Suprapubic skin (tissue), 4 donors: ENCODE measurements at places on chromosomes 6 and 20.
A peak's percentile ranks its signal among the peaks of the same experiment; 100 is the strongest.

DNA sequence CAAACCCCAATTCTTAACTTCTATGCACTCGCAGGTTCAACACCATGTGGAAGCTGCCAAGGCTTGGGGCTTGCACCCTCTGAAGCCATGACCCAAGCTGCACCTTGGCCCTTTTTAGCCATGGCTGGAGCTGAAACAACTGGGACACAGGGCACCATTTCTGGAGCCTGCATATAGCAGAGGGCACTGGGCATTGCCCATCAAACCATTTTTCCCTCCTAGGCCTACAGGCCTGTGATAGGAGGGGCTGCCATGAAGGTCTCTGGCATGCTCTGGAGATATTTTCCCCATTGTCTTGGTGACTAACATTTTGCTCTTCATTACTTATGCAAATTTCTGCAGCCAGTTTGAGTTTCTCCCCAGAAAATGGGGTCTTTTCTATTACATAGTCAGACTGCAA lies 484.7 kb downstream of the EPHA7 start:
- no peak for DNase-seq

- no peak for DNase-seq
Observed at GRCh38 chr6:338815-339262, 46.6 kb downstream of the DUSP22 start.

GRCh38 chr20:63942250-63942951 lies 13.8 kb downstream of the UCKL1 start:
- no peak for DNase-seq

- no peak for DNase-seq
Observed at GRCh38 chr6:14317387-14317970, 199.9 kb downstream of the CD83 start.

DNA sequence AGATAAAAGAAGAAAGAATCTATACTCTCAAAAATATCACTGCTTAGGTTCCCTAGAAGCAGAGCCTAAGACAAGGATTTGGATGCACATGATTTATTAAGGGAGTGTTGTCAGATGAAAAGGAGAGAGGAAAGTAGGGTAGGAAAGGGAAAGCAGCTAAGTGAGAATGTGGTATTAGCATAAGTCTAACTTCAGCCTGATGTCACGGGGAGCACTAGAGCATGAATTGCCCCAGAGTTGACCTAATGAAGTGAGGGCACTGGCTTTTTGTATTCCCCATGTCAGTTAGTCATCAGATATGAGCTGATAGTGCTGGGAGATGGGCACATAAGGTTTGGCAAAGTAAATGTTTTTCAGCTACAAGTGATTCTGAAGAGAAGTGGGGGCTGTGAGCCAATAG lies 129.0 kb upstream of the THEMIS start:
- DNase-seq, result no peak

DNA sequence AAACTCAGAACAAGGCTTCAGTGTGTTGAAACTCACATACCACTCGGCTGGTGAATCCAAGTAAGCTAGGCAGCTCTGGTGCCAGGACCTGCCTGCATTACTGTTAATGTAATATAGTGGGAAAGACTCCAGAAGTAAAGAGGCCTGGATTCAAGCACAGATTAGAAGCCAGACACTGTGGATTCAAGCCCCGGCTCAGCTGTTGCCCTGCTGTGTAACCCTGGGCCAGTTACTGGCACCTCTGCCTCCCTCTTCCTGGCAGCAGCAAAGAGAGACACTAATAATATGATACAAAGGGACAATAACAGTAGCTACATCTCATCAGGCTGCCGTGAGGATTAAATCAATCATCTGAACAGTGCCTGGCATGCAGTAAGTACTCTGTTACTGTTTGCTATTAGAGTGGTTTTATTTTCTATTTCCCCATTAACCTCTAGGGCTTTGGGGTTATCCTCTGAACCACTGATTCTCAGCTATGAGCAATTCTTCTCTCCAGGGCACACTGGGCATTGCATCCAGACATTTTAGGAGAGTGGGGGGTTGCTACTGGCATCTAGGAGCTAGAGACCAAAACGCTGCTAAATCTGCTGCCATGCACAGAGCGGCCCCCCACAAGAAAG lies 92.9 kb downstream of the ZMYND8 start:
- DNase-seq, result no peak

- DNase-seq, result peak; percentile 77
Observed at GRCh38 chr20:24769878-24770627, 179.0 kb upstream of the CST7 start.

DNA sequence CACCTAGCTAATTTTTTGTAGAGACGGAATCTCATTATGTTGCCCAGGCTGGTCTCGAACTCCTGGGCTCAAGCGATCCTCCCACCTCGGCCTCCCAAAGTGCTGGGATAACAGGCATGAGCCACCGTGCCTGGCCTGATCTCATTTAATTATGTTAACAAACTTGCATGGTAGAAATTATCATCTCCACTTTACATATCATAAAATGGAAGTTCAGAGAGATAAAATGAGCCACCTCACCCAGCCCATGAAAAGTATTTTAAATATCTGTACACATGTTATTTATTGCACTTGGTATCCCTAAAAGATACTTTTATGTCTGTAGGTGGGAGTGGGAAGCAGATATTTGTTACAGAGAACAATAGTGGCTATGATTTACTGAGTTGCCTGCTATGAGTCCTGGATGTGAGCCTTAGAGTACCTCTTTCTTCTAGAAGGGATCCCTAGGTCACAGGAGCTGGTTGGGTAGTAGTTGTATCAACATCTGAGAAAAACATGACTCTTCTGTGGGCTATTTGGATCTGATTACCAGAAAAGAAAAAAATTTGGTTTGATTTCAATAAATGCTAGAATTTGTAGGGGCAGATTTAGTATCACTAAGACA lies 52.4 kb upstream of the EIF2S2 start:
- DNase-seq, result no peak

- peak; percentile 94 for DNase-seq
Observed at GRCh38 chr6:44172731-44173500, 14.3 kb downstream of the CAPN11 start.

DNA sequence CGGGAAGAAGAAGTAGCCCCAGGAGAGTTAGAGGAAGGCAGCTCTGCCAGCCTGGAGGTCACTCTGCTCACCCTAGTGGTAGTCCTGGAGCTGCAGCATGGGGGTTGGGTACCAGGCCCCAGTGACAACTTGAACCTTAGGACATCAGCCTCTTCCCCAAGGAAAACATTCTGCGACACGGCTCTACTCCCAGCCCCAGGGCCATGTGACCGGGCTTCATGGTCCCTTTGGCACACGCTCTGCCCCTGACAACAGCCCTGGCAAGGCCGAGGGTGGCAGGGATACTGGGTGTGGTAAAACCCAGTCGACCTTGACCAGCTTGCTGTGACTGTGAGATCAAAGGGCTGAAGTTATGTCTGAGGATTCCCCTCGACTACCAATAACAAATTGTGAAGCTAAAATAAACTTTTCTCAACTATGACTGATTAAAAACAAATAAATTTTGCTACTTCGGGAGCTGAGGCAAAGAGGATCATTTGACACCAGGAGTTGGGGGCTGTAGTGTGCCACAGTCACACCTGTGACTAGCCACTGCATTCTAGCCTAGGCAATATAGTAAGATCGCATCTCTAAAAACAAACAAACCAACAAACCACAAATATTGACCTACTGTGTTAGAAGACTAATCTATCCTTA lies 24.4 kb upstream of the ARID1B start:
- no peak for DNase-seq

DNA sequence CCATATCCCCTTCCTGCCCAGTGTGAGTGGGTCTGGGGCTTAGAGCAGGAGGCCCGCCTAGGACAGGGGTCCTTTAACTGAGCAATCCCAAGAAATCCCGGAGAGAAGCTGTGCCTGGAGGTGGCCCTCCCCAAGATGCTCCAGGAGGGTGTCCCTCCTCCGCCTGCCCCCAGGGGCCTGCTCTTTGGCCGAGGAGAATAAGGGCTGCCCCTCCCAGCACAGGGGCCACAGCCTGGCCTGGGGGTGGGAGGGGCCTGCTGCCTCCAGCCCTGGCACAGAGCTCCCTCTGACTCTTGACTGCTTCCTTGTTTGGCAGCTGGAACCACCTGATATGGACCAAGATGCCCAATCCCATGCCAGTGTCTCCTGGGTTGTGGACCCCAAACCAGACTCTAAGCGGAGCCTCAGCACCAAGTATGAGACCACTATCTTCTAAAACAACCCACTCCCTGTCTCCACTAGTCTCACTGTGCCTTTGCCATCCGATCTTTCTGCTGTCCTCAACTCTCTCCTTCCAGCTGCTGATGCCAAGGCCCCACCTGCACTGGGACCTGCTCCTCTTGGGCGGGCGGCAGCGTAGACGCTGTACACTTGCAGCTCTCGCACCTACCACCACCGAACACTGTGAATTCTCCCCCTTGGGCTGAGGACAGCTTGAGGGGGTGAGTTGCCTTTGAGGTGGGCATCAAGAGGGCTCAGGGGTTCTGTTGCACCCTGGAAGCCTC lies 54.3 kb downstream of the TCP11 start:
- no peak for DNase-seq

- no peak for DNase-seq
Observed at GRCh38 chr20:22055981-22056380, 350.5 kb downstream of the PAX1 start.

DNA sequence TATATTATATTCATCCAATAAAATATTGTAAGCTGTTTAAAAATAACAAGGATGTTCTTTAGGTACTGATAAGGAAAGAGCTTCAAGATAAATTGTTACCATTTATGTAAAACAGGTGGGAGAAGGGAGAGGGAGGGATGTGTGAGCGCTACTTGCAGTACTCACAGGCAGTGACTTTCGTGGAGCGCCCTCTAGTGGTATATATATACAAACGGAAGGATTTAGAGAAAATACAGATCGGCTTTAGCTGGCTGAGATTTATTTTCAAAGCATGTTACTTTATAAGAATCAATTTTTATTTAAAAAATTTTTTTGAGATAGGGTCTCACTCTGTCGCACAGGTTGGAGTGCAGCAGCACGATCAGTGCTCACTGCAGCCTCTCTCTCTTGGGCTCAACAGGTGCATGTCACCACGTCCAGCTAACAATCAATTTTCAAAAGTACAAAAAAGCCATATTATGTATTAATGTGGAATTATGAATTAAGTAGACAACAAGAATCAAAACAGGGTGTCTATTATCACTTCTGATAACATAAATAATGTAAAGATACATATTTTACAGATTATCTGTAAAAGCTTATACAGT lies 3.3 kb upstream of the MOG start:
- DNase-seq, result no peak

DNA sequence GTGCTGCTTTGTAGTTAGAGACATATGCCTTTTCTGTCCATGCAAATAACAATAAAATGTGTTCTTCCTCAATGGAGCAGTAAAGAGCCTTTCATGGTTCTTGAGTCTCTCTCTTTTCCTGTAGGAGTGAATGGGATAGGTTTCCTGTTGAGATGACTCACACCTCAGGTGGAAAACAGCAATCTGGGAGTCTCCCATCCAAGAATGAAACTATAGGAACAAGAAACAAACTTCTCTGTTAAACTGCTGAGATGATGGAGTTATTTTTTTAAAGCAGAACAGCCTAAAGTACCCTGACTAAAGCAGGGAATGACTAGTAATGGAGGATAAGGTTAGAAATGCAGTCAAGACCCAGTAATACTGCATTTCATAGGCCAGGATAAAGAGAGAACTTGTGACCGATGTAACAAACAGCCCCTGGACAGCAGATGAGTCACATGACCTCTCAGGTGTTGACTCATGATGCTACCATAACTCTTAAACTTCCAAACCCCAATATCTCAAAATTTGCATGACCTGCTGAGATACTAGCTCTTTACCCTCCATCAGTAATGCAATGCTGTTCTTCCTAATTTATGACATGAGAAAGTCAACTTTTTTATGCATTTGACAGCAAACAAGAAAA lies 548.9 kb downstream of the CBLN4 start:
- no peak for DNase-seq

DNA sequence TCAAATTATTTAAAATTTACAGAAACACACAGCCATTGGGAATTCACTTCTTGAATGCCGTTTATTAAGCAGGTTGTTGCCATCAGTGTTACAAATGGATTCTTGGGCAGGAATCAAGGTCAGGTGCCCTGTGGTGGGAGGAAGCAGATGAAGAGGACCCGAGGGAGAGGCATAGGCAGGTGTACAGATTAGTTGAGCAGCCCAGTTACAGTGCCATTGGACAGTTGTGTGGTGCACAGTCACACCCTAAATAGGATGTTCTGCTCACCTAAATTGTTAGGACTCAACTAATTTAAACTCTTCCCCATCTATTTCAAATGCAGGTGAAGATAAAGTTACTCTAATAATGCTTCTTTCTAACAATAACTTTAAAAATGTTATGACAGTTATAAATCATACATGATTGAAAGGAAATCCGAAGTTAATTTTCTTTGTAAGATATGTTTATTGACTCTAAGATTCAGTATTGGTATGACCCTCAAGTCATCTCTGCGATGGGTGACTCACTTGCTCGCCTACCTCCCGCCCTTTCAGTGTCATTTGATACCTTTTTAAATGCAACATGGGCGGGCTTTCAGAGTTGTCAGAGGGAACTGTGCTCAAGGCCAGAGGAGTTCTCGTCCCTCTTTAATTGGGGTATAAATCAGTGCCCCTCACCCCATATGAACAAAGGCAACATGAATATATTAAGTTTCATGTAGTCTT lies 35.1 kb downstream of the DSE start:
- no peak for DNase-seq

- no peak for DNase-seq
Observed at GRCh38 chr20:24962510-24962909, 13.4 kb downstream of the CST7 start.

DNA sequence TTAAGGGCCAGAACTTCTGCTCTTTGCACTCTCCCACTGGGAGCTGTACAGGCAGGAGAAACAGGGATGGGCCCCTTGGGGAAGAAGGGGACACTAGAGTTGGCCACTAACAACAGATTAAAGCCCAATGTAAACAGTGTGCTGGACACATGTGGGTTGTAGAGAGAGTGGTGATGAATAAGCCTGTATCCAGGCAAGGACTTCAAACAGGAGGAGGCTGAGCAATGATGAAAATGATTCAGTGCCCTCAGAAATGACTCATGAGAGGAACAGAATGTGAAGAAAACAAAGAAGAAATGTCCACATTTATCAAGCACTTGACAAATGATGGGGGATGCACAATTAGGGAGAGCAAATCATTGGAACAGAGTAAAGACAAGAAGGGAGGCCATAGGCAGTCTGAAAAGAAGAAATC lies 242.3 kb downstream of the TBX18 start:
- no peak for DNase-seq

- DNase-seq, result peak; percentile 87
Observed at GRCh38 chr20:58054780-58055373, 173.6 kb downstream of the ANKRD60 start.

DNA sequence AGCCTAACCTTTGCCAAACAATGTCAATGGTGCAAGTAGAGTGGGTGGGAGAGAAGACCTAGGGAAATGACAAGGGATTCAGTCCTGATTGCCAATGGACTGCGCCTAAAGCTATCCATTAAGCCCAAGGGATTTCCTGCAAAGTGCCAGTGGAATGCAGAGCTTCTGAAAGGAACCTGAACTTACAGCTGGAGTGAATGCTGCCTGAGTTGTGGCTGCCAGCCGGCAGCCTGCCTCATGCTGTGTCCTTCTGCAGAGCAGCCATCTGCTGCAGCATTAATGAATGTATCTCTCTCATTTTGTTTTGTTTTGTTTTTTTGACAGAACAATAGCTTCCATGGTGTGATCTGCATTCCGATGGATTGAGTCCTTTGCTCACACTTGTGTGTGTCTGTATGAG lies 44.7 kb downstream of the SLC35F1 start:
- DNase-seq, result no peak
